ENCODE measurements at places on chromosomes 1 and 21. TPM values are rescaled to one million over a fixed set of nuclear protein-coding genes. Genes with fewer than 3 reads are reported as not detected.

- H3K27ac ChIP-seq = no peak overlapping the region
- no peak overlapping the region for H3K4me3 ChIP-seq
- DNase-seq = no peak
- H3K27me3 ChIP-seq = no peaks in the 10 kb centered on the region
- no peaks in the 10 kb centered on the region for H3K36me3 ChIP-seq
- H3K4me1 ChIP-seq = peaks cover 19% of the 10 kb centered on the region
These were observed 37.4 kb upstream of the A3GALT2 start for GRCh38 chr1:33358114-33358794.

GRCh38 chr1:109199710-109200109, 14.0 kb upstream of the SARS1 start:
- DNase-seq = no peak
- no peaks in the 10 kb centered on the region for H3K36me3 ChIP-seq
- no peaks in the 10 kb centered on the region for H3K4me1 ChIP-seq
- no peak overlapping the region for H3K27ac ChIP-seq
- no peak overlapping the region for H3K4me3 ChIP-seq

GRCh38 chr1:46334030-46334384, 6.6 kb upstream of the NSUN4 start:
- no peak overlapping the region for H3K27ac ChIP-seq
- no peaks in the 10 kb centered on the region for H3K4me1 ChIP-seq
- H3K4me3 ChIP-seq = no peak overlapping the region
- H3K36me3 ChIP-seq = no peaks in the 10 kb centered on the region
- no peaks in the 10 kb centered on the region for H3K27me3 ChIP-seq

DNA sequence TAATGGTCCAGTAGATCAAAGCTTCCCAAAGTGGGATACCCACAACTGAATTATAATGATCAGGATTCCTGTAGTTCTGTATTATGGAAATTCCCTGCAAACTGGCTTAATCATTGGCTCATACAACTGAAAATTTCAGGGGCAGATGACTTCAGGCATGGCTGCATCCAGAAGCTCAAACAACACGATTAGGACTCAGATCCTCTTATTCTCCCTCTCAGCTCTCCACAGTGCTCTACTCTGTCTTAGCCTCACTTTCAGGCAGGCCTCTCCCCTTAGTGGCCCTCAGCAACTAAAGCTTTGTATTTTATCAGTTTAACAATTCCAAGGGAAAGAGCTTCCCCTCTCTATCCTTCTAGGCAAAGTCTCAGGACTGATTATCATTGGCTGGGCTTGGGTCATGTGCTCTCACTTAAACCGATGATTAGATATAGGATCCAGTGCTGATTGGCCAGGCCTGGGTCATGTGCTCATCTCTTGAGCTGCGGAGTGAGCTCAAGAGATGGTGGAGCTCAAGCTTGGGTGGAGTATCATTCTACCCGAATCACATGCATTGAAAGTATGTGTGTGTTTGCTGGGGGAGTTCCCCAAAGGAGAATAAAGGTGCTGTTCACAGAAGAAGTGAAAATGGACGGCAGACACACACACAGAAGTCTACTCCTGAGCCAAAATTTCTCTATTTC, 57.9 kb upstream of the RUNX3 start:
- no peaks in the 10 kb centered on the region for H3K4me1 ChIP-seq
- H3K27ac ChIP-seq = no peak overlapping the region
- H3K27me3 ChIP-seq = no peaks in the 10 kb centered on the region
- no peak for DNase-seq
- H3K4me3 ChIP-seq = no peak overlapping the region
- no peaks in the 10 kb centered on the region for H3K36me3 ChIP-seq

DNA sequence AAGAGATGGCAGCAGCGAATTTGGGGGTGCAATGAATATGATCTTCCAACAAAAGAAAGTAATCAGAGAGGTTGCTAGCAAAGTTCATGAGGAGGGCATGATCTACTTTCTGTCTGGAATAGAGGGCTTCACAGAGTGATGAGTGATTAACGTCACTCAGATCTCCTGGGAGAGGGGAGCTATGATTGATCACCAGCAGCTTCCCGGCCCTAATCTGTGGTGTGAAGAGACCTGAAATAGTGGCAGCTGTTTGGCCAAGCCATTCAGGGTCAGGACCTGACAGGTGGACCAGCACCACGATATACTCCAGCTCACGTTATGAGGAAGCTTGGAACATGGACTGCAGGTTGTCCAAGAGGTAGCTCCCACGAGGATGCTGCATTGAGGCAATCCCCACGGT, 19.9 kb upstream of the TMEM183A start:
- no peaks in the 10 kb centered on the region for H3K4me1 ChIP-seq
- no peaks in the 10 kb centered on the region for H3K36me3 ChIP-seq
- H3K27ac ChIP-seq = no peak overlapping the region
- no peaks in the 10 kb centered on the region for H3K27me3 ChIP-seq
- H3K4me3 ChIP-seq = no peak overlapping the region

GRCh38 chr1:182995894-182996293, 27.3 kb upstream of the LAMC1 start:
- H3K27me3 ChIP-seq = no peaks in the 10 kb centered on the region
- H3K36me3 ChIP-seq = no peaks in the 10 kb centered on the region
- H3K27ac ChIP-seq = no peak overlapping the region

DNA sequence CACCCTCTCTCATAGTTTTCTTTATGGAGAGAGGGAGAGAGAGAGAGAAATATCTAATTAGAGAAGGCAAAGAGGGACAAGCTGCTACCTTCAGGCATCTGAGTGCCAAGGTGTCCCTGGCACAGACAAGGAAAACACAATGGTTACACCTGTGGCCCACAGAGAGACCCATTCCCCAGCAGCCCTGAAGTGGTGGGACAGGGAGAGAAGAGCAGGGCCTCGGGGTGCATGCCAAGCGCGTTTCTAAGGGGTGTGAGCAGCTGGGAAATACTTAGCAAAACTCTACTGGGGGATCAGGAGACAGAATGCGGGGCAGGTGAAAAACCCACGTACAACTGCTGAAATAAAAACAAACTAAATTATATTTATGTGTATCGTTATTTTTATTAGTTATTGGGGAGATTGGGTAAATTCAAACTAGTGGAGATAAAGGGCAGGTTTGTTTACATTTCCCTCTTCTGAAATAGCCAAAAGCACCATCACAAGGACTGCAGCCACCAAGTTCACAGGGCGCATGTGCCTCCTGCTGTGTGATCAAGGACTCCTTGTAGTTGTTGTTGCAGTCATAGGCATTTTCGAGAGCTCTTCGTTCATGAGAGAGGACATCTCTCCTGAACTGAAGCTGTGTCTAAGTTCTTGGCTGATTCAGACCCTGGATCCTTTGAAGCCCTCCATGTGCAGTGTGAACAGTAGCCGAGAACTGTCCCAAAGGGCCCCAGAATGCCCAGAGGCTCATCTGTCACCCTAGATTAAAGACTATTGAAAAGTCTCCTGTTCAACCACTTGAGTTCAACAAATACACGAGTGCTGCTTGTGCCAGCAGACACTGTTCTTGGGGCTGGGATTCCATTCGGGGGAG, 737 bp upstream of the SERPINC1 start:
- no peak overlapping the region for H3K27ac ChIP-seq
- no peaks in the 10 kb centered on the region for H3K4me1 ChIP-seq
- H3K4me3 ChIP-seq = no peak overlapping the region
- no peaks in the 10 kb centered on the region for H3K36me3 ChIP-seq
- no peaks in the 10 kb centered on the region for H3K27me3 ChIP-seq

- no peaks in the 10 kb centered on the region for H3K27me3 ChIP-seq
- no peak overlapping the region for H3K27ac ChIP-seq
- no peak overlapping the region for H3K4me3 ChIP-seq
- no peaks in the 10 kb centered on the region for H3K36me3 ChIP-seq
- DNase-seq = no peak
- no peaks in the 10 kb centered on the region for H3K4me1 ChIP-seq
These were observed 67.3 kb upstream of the CNTN2 start for GRCh38 chr1:204975568-204976235.

GRCh38 chr1:28540651-28541050, 12.2 kb upstream of the TRNAU1AP start:
- H3K27ac ChIP-seq = no peak overlapping the region
- H3K36me3 ChIP-seq = no peaks in the 10 kb centered on the region
- H3K4me1 ChIP-seq = no peaks in the 10 kb centered on the region
- H3K4me3 ChIP-seq = no peak overlapping the region

GRCh38 chr1:19029191-19030085, 73.0 kb upstream of the IFFO2 start:
- no peak overlapping the region for H3K27ac ChIP-seq
- H3K4me3 ChIP-seq = no peak overlapping the region
- no peaks in the 10 kb centered on the region for H3K36me3 ChIP-seq

GRCh38 chr1:161273402-161273801, 14.9 kb downstream of the PCP4L1 start:
- DNase-seq = no peak
- H3K4me3 ChIP-seq = no peak overlapping the region
- H3K27ac ChIP-seq = no peak overlapping the region
- H3K36me3 ChIP-seq = no peaks in the 10 kb centered on the region
- no peaks in the 10 kb centered on the region for H3K4me1 ChIP-seq

GRCh38 chr1:154352581-154353459, 27.5 kb downstream of the ATP8B2 start:
- no peaks in the 10 kb centered on the region for H3K4me1 ChIP-seq
- no peaks in the 10 kb centered on the region for H3K27me3 ChIP-seq
- H3K27ac ChIP-seq = peak overlapping the region; percentile 52
- no peaks in the 10 kb centered on the region for H3K36me3 ChIP-seq

The AHDC1 gene
- 17.1 TPM for total RNA-seq

The CFHR2 gene
- not detected for total RNA-seq

The C1orf53 gene
- total RNA-seq = 2.6 TPM

The RGS7 gene
- not detected for total RNA-seq

The LRRC38 gene
- total RNA-seq = 0.15 TPM

The CFHR3 gene
- not detected for total RNA-seq

The CSF3R gene
- total RNA-seq = 28.8 TPM

The GJA5 gene
- 4.2 TPM for total RNA-seq

The BRDT gene
- total RNA-seq = 0.29 TPM

The TPTE gene
- total RNA-seq = not detected

The DDI2 gene
- 69.2 TPM for total RNA-seq

The NECTIN4 gene
- not detected for total RNA-seq

The CXADR gene
- total RNA-seq = 36.4 TPM

The COL11A1 gene
- 0.98 TPM for total RNA-seq

The KCNK1 gene
- 0.96 TPM for total RNA-seq

The SERINC2 gene
- total RNA-seq = 30.5 TPM

All from breast epithelium (tissue), 4 donors.